Nephron progenitor cell (in vitro differentiated cells): ENCODE measurements at places on chromosomes 2 and 18.

DNA sequence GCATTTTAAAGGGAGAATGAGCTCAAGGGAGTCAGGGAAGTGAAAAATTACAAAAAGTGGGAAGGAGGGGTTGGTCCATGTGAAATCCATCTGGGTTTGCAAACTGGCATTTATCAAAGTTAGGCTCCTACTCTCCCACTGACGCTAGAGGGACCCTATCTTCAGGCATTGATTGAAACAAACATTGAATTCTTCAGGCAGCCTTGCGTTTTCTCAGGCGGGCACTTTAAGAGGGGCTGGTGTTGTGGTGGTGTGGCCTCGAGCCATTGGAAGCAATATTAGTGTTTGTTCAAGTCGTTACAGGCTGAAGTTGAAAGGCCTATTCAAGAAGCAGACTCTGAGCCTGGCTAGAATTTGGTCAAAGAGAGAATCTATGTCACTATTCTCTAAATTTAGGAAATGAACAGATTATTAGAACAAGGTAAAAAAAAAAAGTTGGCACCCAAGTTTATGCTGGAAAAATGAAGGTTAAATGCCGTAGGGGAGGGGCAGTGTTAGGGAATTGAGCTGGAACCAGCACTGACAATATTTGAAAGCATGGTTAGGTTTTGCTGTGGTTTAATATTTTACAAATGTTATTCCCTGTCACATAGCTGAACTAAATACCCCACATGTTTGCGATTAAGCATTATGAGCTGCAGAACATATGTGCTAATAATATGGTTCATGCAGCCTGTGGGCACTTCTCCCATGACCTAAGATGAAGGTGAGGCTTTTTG lies 36.8 kb downstream of the STON1 start:
- no peak for DNase-seq

DNA sequence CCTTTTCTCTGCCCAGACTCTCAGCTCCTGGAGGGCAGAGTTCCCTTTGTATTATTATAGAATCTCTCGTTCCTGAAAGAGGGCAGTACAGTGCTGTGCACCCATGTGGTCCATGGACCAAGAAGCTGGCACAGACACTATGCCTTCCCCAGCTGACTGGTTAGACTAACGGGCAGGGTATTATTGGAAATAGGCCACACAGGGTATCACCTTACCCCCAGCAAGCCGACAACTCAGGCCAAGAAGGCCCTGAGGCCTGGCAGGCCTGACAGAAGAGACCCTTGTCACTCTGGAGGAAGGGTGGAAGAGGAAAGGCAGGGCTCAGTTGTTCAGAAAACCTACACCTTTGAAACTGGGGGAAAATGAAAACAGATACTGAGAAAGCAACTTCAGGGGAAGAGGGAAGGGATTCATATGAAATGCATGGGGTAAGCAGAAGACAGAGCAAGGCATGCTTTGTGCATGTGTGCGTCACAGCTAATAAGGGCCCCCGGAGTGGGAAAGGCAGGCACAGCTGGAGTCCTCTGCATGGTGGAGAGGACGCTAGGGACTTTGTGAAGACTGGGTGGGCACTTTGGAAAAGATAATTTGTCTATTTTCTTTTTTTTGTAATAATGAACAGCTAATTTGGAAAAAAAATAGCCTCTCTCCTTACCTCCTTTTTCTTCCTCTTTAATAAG lies 476.8 kb upstream of the CELF4 start:
- no peak for DNase-seq

DNA sequence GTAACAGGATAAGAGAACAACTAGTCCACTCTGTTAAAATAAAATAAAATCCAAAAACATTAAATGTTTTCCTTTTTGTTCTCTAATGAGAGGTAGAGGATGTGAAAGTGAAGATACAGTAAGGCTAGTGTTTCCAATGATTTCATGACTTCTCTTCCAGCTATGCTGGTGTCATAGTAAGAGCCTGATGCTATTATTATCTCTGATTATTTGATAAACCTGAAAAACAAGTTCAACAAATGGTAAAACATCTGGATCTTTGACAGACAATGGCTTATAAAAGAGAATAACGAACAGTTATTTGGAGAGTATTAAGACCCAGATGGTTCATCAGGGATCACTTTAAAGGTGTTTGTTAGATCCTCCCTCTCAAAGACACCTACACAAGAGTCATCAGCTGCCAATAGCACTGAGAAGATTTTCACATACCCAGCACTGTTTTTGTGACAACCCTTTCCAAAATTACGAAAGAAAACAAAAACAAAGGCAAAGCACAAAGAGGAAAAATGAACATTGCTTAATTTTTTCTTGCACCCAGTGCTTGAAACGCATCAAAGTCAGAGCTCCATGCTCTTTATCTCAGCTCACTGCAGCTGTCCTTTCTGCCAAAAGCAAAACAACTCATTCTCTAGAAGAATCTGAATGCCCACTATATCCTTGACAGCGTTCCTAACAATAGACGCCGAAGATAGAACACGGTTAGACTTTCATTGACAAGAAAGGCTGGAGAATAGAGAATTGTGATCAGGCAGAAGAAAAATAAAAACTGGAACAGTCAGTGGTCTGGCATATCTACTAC lies 168.6 kb downstream of the SLC8A1 start:
- DNase-seq: no peak

GRCh38 chr18:50218432-50219197 lies 23.7 kb upstream of the MYO5B start:
- no peak for DNase-seq

DNA sequence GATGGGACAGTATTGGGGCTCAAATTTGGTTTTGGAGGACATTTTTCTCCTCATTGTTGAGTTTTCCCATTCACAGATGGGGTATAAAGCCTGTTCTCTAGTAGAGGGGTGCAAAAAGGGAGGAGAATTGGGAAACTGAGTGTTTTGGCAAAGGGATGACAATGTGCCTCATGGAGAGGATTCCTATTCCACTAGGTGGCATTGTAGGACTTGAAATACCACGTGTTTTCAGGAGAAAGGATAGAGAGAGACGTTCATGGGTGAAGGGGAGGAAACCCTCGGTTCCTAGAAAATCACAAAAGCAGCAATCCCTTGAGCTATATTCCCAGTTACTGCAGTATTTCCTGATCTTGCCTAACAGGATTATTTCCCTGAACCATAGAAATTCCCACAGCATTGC lies 113.7 kb upstream of the SRD5A2 start:
- no peak for DNase-seq

DNA sequence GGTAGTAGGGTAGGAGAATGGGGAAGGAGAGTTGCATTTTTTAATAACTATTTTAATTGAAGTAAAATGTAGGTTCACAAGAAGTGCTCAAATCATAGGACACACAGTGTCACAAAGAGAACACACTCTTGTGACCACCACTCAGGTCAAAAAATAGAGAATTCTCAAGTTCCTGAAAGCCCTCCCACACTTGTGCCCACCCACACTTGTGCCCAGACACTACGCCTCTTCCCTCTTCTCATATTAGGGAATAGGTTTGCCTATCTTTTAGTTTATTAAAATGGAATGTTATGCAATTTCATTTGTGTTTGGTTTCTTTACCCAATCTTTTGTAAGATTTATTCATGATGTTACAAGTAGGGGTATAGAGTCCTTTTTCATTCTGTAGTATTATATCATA lies 67.2 kb downstream of the UGGT1 start:
- no peak for DNase-seq

- DNase-seq: no peak
Observed at GRCh38 chr2:3807853-3808252, 104.5 kb downstream of the DCDC2C start.
